Peyer's patch (tissue), 4 donors: ENCODE measurements at places on chromosomes 7 and 10.

DNA sequence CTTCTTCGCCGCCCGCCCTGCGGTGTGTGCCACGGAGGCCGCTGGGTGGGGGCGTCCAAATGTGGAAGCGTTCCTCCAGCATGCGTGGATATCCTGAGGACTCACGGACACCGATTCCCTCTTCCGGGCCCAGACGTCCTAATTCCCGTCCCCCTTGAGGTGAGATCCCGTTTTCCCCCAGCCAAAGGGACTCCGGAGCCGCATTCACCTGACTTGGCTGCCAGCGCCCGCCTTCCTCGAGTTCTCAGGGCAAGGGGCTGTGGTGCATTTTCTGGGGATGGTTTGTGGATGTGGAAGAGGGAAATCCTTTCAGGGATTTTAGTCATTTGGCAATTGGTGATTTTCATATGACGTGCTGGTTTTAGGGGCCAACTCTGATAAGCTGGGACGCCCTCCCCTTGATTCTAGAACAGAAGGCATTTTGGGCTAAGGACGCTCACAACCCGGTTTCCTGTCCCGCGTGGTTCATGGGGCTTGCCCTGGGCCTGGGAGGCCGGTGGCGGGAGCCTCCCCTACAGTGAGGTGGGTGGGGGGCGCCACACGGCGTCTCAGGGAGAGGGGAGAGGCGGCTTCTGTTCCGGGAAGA lies 165.4 kb downstream of the ACTR3B start:
- DNase-seq: no peak
- H3K27ac ChIP-seq: no peak overlapping the region
- H3K4me1 ChIP-seq: no peaks in the 10 kb centered on the region
- no peaks in the 10 kb centered on the region for H3K36me3 ChIP-seq
- H3K4me3 ChIP-seq: no peak overlapping the region

DNA sequence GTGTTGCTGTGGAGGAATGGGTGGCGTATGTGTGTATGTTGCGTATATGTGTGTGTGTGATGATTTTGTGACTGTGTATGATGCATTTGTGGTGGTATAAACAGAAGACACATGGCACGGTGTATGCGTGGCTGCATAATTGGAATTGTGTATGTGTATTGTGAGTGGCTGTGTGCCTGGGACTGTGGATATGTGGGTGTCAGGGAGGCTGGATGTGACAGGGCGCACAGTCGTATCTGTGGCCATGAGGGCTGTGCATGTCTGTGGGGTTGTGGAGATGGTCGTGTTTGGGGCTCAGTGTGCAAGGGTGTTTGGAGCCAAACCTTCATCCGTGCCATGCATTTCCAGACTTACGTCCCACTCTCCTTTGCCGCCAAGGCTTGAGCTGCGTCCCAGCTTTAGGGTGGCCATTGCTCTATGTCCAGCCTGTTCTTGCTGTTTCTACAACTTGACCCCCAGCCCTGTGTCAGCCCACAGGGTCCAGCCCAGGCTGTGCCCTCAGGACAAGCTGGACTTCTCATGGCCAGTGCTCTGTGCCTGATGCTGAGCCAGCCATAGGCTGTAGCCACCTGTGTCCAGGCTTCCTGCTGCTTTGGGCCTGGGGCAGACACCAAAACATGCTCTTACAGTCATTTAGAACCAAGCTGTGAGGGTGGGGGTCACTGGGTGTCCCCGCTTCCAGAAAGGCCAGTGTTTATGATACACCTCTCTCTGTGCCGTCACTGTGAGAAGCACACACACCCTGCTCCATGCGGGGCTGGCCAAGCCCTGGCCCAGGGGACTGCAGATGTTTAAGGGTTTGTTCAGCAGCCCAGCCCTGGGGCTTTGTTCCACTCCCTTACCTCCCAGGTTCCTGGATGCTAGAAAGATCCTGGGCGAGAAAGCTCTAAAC lies 127.6 kb downstream of the NEURL1 start:
- no peak overlapping the region for H3K27ac ChIP-seq
- H3K36me3 ChIP-seq: no peaks in the 10 kb centered on the region
- DNase-seq: no peak

GRCh38 chr10:132371641-132372081 lies 25.3 kb upstream of the PWWP2B start:
- H3K4me1 ChIP-seq: no peaks in the 10 kb centered on the region
- H3K4me3 ChIP-seq: no peak overlapping the region
- H3K36me3 ChIP-seq: no peaks in the 10 kb centered on the region
- no peaks in the 10 kb centered on the region for H3K27me3 ChIP-seq
- no peak overlapping the region for H3K27ac ChIP-seq

DNA sequence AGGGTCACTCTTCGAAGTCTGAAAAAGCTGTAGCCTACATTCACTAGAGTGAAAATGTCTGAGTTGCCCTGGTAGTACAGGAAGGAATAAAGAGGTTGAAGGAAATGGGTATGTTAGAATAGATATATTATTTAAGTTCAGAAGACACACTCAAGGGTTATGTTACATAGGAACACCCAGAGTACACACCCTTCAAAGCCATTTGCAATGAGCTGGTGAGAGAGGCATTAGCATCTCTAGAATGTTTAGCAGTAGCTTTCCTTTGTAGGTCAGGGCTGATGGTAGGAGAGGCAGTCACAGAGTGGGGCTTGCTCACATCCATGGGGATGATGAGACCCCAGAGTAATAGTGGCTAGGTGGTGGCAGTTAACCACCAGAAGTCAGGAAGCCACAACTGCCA lies 221.2 kb downstream of the SLC25A13 start:
- DNase-seq: no peak
- no peaks in the 10 kb centered on the region for H3K36me3 ChIP-seq
- H3K27me3 ChIP-seq: no peaks in the 10 kb centered on the region
- H3K4me1 ChIP-seq: no peaks in the 10 kb centered on the region
- H3K4me3 ChIP-seq: no peak overlapping the region
- H3K27ac ChIP-seq: no peak overlapping the region

DNA sequence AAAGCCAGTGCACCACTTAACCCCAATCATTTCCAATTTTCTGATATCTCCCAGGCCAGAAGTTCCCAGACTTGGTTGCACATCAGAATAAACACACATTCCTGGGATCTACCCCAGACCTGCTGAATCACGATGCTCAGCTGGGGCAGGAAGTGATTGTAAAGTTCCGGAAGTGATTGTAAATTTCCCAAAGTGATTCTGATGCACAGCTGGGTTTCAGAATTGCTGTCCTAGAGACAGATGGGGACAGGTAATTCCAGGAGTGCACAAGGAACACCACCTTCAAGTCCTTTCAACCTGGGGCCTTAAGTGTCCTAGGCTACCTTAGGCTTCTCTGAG lies 104.2 kb upstream of the EEPD1 start:
- H3K4me3 ChIP-seq: no peak overlapping the region
- no peaks in the 10 kb centered on the region for H3K36me3 ChIP-seq
- H3K4me1 ChIP-seq: peaks cover 4% of the 10 kb centered on the region
- H3K27ac ChIP-seq: no peak overlapping the region
- no peaks in the 10 kb centered on the region for H3K27me3 ChIP-seq

DNA sequence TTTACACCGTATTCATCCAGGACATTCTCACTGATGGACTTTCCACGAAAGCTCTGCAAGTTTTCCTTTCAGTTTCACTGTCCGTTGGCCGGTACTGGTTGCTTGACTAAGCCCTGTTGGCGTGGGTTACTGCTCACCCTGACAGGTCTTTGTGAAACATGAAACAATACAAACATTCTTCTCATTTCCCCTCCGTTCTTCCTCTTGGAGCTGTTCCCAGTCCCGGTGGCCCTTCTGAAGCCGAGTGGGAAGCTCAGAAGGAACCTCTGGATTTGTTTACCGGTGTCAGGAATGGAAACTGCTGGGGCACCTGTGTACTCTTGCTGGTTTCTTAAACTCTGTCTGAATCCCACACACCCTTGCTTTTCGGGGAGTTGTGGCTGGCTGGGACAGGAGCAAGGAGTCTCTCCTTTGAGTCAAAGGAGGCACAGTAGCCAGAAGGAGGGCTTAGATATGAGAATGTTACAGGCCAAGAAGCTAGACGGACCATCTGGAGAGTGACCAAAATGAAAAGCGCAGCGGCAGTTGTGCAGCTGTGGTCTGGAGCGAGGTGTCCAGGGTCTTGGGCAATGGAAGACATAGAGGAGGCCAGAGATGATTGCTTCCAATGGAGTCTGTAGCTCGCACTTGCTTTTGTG lies 45.7 kb downstream of the LYZL2 start:
- peak; percentile 60 for DNase-seq
- peak overlapping the region; percentile 25 for H3K4me3 ChIP-seq
- H3K36me3 ChIP-seq: no peaks in the 10 kb centered on the region

DNA sequence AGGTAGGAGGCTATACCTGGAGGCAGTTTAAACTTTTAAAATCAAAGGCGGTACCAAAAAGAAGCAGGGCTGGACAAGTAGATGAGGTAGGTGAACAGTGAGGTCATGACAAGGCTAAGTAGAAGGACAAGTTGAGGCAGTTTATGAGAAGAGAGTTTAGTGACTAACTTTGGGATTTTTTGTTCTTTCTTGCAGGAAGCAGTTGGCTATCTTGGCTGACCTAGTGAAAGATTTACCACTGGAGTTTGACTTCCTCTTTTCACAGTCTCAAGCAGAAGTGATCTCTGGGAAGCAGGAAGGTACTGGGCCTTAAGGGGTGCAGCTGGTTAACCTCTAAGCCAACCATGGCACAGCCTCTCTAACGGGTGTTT lies 26.3 kb downstream of the ENTPD7 start:
- no peak overlapping the region for H3K27ac ChIP-seq
- H3K4me3 ChIP-seq: no peak overlapping the region
- DNase-seq: no peak
- H3K27me3 ChIP-seq: no peaks in the 10 kb centered on the region

- no peak for DNase-seq
- peaks cover 37% of the 10 kb centered on the region for H3K4me1 ChIP-seq
- H3K4me3 ChIP-seq: peak overlapping the region; percentile 69
- no peaks in the 10 kb centered on the region for H3K27me3 ChIP-seq
These were observed 478 bp upstream of the ZNF22 start for GRCh38 chr10:45000138-45000751.

DNA sequence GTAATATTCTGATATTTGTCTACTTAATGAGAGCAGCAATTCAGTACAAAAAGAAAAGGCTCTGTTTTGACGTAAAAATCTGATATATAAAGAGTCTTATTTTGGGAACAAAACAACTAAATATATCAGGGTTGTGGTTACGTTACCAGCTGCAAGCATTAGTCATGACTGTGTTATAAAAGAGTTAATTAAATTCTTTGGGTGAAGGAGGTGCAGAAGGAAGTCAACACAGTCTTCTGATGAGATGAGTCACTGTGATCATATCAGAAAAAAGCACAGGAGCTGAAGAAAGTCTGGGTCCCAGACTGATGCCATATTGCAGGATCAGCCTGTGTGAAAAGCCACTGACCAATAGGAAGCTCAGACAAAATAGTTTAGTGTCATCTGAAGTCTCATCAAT lies 234.3 kb upstream of the TEX47 start:
- H3K36me3 ChIP-seq: no peaks in the 10 kb centered on the region
- H3K27me3 ChIP-seq: no peaks in the 10 kb centered on the region
- H3K4me1 ChIP-seq: no peaks in the 10 kb centered on the region
- H3K4me3 ChIP-seq: no peak overlapping the region

- no peak overlapping the region for H3K27ac ChIP-seq
- no peak overlapping the region for H3K4me3 ChIP-seq
- H3K4me1 ChIP-seq: no peaks in the 10 kb centered on the region
- no peaks in the 10 kb centered on the region for H3K27me3 ChIP-seq
These were observed 237.6 kb downstream of the CCSER2 start for GRCh38 chr10:84565881-84566582.

DNA sequence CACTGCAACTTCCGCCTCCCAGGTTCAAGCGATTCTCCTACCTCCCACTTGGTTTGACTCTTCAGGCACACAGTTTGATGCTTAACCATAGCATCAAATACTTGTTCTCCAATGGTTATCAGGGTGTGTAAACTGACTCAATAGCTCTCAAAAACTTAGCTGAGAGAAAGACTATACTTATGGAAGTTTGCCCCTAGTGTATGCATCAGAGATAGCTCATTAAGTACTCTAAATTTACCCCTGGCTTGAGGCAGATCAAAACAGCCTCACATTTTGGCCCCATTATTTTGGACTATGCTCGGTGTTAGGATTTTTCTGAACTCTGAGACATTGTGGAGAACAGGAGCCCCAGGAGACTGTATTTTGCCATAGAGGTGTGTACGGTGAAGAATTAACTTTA lies 40.8 kb upstream of the SLC35B4 start:
- no peak overlapping the region for H3K27ac ChIP-seq
- no peak overlapping the region for H3K4me3 ChIP-seq
- H3K36me3 ChIP-seq: no peaks in the 10 kb centered on the region
- DNase-seq: no peak

DNA sequence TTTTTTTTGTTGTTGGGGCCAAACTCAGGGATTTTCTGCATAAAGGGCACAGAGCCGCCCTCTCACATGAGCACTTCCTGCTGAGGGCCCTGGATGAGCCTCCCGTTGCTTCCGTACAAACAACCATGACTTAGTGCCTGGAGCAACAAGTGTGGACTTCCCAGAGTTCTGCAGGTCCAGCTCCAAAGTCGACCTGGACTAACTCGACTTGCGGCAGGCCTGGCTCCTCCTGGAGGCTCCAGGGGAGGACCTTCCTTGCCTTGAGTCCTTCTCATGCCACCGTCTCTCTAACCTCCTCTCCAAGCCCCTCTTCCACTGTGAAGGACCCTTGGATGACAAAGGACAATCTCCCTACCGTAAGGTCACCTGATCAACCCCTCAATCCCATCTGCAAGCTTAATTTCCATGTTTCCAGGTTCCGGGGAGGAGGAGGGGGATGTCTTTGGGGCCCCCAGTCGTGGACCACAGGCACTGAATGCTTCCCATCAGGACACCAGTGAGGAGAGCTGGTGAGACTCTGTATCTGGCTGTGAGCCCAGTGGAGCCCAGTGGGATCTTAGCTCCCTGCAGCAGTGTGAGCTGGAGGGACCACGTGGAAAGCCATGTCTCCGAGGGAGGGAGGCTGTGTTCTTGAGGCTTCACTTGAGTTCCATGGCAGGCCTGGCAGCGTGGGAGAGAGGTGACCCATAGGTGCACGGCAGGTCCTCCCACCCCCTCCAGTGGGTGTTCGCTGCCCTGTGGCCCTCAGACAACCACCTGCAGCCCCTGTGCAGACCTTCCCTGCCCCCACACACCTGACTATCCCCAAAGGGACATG lies 199.5 kb upstream of the PPP2R2D start:
- H3K4me3 ChIP-seq: no peak overlapping the region
- no peak overlapping the region for H3K27ac ChIP-seq
- H3K27me3 ChIP-seq: no peaks in the 10 kb centered on the region
- no peak for DNase-seq
- no peaks in the 10 kb centered on the region for H3K4me1 ChIP-seq

DNA sequence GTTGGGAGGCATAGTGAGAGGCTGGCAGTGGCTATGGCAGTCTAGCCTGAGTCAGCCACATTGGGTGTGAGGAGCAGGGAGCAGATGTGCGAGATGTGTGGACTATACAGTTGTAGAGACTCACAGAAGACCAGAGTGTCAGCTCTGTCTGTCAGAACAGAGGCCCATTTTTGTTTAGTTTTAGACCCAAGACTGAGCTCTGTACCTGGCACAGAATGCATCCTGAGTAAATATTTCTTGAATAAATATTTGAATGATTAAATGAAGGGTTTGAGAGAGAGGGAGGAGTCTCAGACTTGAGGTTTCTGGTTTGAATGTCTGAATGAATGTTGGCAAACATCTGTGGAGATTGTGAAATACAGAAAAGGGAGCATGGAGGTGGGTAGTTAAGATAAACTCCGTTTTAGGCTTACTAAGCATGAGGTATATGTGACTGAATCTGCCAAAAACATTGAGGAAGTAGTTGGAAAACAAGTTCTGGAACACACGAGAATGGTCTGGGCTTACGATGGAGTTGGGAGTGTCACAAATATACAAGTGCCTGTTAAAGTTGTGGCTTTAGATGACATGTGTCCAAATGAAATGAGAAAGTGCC lies 3.6 kb downstream of the SEC23IP start:
- H3K27me3 ChIP-seq: no peaks in the 10 kb centered on the region
- DNase-seq: no peak
- no peaks in the 10 kb centered on the region for H3K4me1 ChIP-seq
- H3K4me3 ChIP-seq: no peak overlapping the region
- H3K27ac ChIP-seq: no peak overlapping the region
- H3K36me3 ChIP-seq: no peaks in the 10 kb centered on the region
